Activated CD8-positive, alpha-beta memory T cell treated with anti-CD3 and anti-CD28 coated beads, Interleukin-2, amount 50 U/mL, for 48 hours (primary cell): ENCODE measurements at places on chromosomes 6 and 20.

DNA sequence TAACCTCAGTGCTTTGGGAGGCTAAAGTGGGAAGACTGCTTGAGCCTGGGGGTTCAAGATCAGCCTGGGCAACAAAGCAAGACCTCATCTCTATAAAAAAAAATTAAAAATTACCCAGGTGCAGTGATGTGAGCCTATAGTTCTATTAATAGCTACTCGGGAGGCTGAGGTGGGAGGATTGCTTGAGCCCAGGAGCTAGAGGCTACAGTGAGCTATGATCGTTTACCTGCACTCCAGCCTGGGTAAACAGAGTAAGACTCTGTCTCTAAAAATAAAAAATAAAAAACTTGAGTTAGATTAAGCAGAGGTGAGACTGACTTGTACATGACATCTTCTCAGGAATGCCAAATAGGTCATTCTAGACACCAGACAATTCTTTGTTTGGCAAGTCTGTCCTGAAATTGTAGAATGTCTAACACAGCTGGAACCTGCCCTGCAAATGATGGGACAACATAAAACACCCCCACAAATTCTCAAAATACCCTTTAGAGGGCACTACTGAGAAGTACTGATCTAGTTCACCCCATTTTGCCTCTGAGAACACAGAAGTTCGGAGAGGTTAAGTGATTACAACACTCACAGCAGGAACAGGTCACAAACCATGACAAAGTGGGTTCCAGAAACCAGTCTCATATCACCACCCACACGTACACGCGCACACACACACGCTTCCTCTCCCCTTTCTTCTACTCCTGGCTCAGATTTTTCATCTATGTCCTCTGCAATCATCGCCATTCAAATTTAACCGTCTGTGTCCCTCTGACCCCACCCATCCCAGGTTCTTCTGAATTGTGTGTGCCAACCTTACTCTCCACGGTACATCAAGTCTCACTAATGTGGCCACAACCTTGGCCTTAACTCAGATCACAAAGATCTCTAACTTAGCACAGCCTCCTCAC is 38.3 kb downstream of the ARHGAP18 start:
- peak; percentile 69 for DNase-seq

DNA sequence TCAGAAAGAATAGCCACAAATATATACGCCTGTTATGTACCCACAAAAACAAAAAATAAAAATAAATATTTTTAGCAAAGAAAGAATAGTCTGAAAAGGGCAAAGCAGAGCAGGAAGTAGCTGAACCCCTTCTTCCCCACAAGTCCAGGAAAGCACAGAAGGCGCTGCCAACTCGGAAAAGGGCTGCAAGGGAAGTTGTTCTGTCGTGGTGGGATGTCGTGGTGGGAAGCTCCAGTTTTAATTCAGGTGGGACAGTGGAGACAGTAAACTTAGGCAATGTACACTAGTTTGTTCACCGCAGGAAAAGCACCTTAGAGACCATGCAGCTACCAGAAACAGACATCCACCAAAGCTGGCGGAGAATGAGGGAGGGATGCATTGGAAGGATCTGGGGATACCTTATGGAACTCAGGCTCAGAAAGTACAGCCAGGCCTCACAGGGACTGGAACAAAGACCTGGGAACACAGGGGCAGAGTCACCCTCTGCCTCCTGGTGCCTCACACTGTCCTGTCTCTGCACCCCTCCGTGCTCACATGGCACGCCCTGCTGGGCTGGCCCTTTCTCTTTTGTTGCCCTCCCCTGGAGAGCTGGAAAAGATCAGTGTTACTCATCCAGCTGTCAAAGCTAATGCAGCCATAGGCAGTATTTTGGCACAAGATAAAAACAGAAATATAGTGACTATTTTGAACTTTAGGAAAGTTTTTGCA is 3.3 kb upstream of the APMAP start:
- DNase-seq: peak; percentile 42

- peak; percentile 36 for DNase-seq
Observed at GRCh38 chr20:59573837-59574236, 30.5 kb upstream of the PHACTR3 start.

DNA sequence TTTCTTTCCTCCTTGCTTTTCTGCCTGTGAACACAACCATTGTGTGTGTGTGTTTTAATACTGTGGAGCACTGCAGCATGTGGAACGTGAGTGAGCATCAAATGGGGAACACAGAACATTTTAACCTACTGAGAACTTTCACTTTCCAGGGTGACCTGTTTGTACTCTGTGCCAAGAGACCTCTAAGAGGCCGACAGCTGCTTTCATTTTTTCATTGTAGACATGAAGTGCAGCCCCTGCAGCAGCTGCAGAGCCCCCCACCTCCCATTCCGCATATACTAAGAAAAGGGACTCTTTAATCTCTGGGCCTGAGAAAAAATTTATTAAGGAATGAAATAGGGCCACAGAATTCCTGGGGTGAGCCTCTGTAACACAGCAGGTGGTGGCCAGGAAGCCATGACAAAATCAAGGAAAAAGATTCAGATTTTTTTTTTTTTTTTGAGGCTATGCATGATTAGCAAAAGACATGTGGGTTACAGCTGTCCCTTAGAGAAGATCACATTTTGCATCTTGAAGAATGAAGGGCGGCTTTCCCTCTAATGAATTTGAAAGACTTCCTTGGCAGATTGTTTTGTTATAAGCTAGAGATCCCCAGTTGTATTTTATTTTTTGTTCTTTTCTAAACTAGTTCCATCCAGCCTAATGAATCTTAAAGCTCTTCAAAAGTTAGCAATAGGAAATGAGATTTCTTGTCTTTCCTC is 503.4 kb downstream of the CD109 start:
- no peak for DNase-seq

- no peak for DNase-seq
Observed at GRCh38 chr20:48711044-48711428, 116.8 kb downstream of the PREX1 start.
